ENCODE measurements at places on chromosomes 3 and 15.

- no peak for DNase-seq
Observed at GRCh38 chr3:37183375-37183831, 9.0 kb upstream of the LRRFIP2 start.

- DNase-seq, result no peak
Observed at GRCh38 chr3:73597476-73597875, 27.3 kb downstream of the PDZRN3 start.

GRCh38 chr3:123396171-123397049 is 52.5 kb downstream of the ADCY5 start:
- no peak for DNase-seq

GRCh38 chr15:45867281-45867680 is 232.5 kb downstream of the SQOR start:
- DNase-seq, result no peak

DNA sequence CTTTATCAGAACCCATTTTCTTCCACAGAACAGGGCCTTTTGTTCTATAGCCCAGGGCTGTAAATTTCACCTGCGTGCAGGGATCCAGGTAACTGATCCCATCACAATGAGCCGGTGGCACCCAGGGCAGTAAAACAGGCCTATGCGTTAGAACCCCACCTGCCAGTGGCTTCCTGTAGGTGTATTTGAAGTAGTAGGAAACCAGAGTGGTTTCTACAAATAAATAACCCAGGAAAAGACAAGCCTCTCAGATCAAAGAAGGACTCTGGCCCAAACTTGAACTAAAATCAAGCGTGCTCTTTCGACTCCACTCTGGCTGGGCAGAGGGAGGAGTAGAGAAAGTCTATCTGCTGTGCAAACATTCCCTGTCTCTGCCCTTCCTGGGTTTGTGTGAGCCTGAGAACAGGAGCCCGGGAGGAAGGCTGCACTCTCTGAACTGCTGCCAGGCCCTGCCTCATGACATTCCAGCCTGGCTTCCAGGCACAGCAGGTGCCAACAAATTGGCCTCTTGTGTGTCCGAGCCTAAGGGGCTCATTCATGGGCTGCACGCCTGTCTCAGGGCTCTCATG is 77.7 kb downstream of the CEMIP start:
- DNase-seq, result no peak

DNA sequence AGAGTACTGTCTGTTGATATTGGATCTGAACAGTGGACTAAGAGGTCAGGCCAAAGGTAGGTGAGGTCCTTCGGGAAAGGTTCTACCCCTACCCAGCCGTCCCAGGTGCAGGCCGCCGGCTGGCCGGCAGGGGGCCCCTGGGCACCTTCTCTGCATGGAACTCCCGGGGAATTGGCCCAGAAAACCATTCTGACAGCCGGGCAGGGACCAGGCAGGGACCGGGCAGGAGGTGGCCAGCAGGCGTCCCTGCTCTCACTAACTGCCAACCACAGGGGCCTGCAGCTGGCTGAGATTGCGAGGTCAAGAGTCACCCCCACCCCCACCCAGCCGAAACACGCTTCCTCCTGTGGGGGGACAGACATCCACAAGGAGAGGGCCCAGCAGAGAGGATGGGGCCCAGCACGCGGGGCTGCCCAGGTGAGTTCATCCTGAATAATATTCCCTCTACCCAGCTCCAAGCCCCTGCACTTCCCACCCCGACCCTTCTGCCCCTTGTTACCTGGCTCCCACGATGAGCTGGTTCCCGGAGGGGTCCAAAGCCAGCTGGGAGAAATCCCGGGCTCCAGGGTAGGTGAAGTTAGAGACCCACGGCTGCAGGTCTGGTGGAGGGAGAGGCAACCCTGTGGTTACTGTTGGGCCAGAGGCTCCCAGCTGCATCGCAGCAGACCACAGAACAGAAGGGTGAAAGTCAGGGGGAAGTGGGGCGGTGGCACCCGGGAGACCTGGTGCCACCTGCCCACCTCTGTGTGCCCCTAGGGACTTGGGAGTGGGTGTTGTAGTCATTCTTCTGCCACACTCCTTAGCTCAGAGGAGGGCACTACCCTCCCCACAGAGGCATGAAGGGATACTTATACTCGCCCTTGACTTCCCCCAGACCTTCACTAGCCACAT is 84.4 kb downstream of the SEMA5B start:
- peak; percentile 54 for DNase-seq

- DNase-seq, result no peak
Observed at GRCh38 chr15:77292969-77293558, 126.8 kb downstream of the PEAK1 start.

DNA sequence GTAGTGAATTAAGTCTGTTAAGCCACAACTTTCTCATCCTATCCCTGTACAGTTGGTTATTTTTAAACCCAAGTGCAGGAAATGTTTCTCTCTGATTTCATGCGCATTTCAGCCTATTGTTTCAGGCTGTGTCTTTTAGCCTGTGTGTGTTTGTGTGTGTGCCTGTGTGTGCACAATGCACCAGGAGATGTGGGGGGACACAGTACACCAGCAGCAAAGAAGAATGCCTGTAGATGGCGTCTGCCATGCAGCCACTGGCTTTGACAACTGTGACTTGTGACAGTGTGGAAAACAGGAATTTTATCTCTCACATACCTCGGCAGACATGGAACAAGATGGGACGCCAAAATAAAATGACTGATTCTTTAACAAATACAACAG is 43.6 kb upstream of the PLXNA1 start:
- no peak for DNase-seq

DNA sequence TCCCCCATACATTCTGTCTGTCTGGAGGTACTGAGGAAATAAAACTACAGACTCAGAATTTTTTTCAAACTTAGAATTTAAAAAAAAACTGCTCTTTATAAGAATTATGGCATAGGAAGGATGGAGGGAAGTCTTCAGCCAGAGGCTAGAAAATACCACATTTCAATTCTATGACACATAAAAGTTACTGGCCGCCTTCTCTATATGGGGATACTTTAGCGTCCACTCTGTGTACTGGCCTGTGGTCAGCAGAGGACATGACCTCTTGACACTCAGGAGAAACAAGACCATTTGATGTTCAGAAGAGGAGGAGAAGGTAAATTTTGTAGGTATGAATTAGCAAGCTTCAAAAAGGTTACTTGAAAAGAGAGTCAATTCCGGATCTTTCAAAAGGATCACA is 417.4 kb downstream of the MFSD1 start:
- no peak for DNase-seq

GRCh38 chr15:94286583-94286982 is 55.2 kb downstream of the MCTP2 start:
- no peak for DNase-seq

GRCh38 chr15:95739131-95739530 is 591.4 kb upstream of the NR2F2 start:
- no peak for DNase-seq

- DNase-seq, result no peak
Observed at GRCh38 chr3:4571690-4572334, 78.7 kb downstream of the ITPR1 start.

DNA sequence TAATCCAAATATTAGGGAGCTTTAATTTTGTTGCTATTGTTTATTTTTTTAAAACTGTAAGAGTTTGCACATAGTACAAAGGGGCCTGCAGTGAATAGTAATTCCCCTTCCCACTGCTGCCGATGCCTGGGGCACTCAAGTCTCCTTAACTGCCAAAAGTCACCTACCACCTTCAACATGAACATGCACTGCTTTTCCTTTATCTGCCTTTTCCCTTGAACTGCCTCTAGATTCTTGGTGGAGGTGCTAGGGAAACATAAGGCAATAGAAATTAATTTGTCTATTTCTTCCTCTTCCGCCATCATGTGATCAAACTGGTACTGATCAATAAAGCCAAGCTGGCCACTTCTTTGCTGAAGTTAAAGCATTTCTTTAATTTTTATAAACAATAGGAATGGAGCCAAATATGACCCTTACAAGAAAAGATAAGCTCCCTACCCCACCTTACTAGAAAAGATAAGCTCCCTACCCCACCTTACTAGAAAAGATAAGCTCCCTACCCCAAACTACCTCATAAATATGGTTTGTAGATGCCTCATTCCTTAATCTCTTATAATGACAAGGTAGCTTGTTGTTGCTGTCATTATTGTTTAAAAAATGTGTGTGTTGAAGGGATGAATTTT is 17.4 kb upstream of the ACAP2 start:
- DNase-seq, result no peak

- no peak for DNase-seq
Observed at GRCh38 chr3:59709702-59710553, 660.1 kb upstream of the CFAP20DC start.

All from activated naive CD4-positive, alpha-beta T cell treated with anti-CD3 and anti-CD28 coated beads, Interleukin-2, amount 50 U/mL, for 72 hours (primary cell).